ENCODE measurements at places on chromosomes 5 and 9.

DNA sequence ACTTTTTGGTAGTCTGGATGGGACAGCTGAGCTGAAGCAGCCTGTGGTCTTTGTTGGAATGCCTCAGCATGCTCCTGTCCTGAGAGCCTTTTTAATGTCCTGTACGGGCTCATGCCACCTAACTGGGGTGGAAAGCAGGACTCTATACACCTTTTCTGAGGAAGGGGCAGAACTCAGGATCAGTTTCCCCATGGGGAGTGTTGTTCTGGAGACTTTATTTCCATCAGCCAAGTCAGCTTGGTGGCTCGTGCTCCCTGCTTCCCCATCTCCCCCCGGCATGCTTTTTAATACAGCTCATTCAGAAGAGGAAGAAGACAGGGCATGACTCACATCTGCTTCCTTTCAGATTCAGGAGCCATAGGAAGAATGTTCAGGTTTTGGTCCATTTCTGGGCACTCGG lies 5.1 kb upstream of the SEPTIN8 start:
- no peak for DNase-seq

DNA sequence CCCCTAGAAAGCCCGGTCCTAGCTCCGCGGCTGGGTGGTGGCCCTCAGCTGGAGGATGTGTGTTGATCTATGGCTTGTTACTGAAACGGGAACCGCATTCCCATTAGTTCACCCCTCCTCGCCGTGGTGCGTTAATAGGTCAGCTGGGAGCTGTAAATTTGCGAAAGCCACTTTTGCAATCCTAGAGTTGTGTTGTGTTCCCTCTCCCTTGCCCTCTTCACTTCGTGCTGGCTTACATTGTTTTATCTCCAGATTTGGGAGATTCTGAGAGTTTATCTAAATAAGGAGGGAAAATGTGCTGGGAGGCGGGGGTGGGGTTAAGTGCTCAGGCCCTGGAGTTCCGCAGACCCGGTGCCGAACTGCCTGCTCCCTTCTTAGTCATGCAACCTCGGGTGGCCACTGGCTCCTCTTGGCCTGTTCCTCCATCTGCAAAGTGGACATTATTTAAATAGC lies 62.8 kb downstream of the HMCN2 start:
- DNase-seq = no peak

GRCh38 chr9:84322828-84323227 lies 17.7 kb downstream of the SLC28A3 start:
- DNase-seq = peak; percentile 40

GRCh38 chr5:176319827-176320554 lies 41.6 kb downstream of the KIAA1191 start:
- no peak for DNase-seq

All from T1000 (cell line).